ENCODE measurements at places on chromosomes 3 and 15.
A peak's percentile ranks its signal among the peaks of the same experiment; 100 is the strongest.

DNA sequence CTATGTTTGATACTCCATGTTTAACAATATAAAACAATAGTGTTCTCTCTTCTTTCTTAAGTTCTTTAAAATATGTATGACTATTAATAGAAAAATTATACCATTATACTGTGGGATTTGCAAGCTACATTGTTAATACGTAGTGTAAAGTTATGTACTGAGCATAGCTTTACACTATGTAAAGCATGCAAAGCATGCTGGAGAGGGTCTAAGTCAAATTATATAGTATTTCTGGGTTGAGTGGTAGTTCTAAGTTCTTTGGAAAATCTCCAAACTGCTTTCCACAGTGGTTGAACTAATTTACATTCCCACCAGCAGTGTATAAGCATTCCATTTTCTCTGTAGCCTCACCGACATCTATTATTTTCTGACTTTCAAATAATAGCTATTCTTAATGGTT, 253.0 kb downstream of the RAP2B start:
- DNase-seq: peak; percentile 1

DNA sequence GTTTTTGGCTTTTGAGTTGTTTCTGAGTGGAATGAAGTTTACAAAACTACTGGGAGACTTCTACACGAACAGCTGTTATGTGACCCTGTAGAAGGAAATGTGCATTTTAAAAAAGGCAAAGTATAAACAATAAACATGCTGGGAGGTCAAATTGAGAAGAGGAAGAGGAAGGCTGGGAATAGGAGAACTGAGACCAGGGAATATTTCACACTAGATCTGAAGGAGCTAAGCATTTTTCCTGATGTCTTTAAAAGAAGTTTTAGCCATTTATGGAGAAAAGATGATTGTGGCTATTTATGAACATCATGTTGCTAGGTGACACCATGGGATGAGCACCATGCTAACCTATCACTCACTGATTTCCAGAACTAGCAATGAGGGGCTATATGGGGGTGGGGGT, 76.3 kb upstream of the FAM98B start:
- no peak for DNase-seq

GRCh38 chr3:18134386-18135059, 290.6 kb downstream of the SATB1 start:
- DNase-seq: no peak

DNA sequence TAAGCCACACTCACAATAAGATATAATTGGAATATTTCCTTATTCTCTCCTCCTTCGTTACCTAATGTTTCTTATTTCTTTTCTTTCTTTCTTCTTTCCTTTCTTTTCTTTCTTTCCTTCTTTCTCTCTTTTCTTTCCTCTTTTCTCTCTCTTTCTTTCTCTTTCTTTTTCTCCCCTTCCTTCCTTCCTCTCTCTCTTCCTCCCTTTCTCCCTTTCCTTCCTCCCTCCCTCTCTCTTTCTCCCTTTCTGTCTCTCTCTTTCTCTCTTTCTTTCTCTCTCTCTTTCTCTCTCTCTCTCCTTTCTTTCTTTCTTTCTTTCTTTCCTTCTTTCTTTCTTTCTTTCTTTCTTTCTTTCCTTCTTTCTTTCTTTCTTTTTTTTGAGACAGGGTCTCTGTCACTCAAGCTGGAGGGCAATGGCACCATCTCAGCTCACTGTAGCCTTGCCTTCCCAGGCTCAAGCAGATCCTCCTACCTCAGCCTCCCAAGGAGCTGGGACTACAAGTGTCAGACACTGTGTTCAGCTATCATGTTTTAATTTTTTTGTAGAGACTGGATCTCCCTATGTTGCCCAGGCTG, 19.3 kb upstream of the PIAS1 start:
- DNase-seq: no peak

DNA sequence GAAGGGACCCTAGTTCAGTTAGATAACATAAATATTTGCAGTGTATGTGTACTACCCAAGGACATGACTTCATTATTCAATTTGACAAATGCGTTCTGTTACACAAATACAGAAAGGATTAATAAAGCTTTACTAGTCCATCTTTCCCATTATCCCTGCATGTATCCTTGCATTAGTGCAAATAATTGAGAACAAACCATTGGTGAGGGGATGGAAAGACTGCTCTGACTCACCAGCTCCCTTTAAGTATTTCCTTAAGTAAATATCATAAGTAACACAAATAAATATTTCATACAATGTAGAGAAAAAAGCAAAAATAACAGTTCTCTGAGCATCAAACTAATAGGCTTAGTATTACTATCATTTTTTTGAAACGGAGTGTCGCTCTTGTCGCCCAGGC, 1.9 kb upstream of the GPD1L start:
- no peak for DNase-seq

DNA sequence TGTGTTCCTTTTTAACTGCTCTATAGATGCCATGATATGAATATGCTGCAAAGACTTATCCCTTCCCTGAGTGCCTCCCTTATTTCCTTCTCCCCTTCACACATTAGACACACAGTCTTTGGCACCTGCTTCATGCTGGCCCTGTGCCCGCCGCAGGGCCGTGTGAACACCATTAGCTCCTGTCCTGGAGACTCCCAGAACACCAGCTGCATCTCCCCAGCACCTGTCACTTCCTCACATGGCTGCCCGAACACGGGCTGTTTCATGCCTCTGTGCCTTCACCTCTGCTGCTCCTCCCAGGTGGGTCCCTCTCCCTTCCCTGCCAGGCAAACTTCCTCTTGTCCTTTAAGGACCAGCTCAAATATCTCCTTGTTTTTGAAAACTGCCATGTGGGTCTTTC, 40.5 kb upstream of the SEC13 start:
- no peak for DNase-seq

- peak; percentile 8 for DNase-seq
Measured at GRCh38 chr3:190811775-190812480, 50.6 kb downstream of the GMNC start.

- DNase-seq: no peak
Measured at GRCh38 chr3:28542351-28542750, 193.7 kb upstream of the AZI2 start.

DNA sequence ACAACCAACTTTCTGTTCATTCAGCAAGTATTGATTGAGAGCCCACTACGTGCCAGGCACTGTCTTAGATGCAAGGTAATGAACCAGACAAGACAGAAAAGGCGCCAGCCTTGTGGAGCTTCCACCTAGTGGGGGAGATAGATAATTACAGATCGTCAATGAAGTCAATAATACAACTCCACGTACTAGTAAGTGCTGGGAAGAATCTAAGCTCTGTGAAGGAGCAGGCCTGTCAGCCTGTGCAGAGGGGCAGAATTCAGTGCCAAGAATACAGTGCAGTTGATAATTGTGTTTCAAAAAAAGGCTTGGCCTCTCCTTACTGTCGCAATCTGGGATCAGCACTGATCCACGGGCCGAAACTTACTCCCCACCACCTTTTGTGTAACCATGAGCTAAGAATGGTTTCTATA, 186.3 kb downstream of the FEZF2 start:
- no peak for DNase-seq

DNA sequence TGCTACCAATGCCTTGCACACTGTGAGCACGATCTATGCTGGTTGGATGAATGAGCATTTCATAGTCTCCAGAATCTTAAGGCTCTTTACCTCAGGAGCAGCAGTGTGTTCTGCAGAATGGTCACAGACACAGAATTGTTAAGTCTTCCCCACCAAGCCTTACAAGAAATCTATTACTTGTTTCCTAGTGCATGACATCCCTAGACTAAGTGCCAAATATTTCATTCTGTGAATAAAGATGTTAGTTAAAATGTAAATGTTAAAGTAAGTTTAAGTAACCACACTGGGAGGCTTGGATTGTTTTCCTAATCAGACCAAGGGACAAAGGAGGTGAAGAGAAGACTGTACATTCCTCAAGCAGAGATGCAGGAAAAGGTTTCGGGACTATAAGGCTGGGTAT, 4.1 kb upstream of the TNFSF10 start:
- DNase-seq: no peak

DNA sequence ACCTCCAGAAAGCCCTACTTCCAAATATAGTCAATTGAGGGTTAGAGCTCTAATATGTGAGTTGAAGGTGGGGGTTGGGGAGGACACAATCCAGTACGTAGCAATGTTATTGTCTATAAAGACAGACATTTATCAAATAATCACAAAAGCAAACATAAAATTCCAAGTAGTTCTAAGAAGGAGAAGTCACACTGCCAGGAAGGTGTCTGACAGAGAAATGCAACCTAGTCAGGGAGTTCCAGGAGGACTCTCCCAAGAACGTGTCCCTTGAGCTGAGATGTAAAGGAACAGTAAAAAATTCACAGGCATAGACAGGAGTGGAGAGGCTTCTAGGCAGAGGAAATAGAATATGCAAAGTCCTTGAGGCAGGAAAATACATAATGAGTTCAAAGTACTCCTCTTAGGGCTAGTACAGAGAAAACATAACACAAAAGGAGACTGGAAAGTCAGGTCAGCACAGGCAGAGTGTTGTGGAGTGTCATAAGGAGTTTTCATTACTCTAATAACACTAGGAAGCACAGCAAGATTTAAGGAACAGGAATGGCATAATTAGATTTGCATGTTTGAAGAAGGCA, 277.6 kb upstream of the STT3B start:
- DNase-seq: no peak

DNA sequence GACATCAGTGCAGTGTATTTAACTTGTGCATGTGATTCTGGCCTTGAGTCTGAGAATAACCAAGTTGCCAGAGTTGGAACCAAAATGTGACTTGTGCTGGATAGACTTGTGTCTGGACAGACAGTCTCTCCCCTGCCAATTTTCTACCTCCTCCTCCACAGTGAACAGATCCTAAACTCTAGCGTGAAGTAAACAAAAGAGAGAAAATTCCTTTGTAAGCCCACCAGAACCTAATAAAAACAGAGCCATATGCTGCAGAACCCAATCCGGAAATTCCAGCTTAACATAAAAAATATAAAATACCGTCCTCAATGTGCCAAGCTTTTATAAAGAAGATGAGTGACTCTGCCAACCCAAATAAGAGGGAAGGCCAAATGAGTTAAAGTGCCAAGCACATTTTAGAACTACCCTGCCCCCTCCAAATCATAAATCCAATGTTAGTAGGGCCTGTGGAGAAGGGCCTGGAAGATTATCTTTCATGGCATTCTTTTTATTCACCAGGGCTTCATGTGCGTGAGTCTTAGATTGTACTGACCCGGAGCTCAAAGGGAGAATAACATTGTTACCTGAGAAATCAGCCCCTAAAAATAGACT, 344.6 kb upstream of the PROK2 start:
- no peak for DNase-seq

DNA sequence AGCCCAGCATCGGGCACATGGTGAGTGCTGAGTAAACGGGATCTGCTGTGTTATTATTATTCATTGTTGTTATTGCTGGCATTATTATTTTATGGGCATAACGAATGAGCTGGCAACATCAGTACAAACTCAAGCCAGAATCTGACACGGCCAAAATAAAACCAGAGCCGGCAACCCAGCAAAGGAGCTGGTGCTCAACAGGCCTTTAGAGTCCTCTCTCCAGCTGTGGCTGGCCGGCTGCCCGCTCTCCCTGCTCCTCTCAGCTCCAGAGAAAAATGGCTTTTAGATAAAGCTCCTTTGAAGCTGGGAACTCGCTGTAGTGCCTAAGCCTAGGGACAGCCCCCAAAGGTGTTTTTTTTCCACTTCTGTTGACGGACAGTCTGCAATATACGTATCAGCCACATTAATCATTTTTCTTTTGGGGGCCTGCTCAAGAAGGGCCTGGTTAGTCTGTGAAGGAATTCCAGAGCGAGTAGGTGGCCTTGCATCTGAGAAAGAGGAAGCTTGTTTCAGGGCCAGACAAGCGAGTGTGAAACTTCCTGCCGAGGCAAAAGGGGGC, 193.9 kb upstream of the UBE2E1 start:
- DNase-seq: no peak

- DNase-seq: no peak
Measured at GRCh38 chr3:23493889-23494288, 290.8 kb downstream of the UBE2E2 start.

All from non-pigmented ciliary epithelial cell (primary cell).